LoVo (cell line): ENCODE measurements at places on chromosomes 4 and X.

- no peak for DNase-seq
Observed at GRCh38 chrX:102651242-102652011, at the start of gene GPRASP1. Gene GPRASP1 (plus strand): TSS chrX:102651483. CDS start chrX:102653914, 2,431 bp downstream.

DNA sequence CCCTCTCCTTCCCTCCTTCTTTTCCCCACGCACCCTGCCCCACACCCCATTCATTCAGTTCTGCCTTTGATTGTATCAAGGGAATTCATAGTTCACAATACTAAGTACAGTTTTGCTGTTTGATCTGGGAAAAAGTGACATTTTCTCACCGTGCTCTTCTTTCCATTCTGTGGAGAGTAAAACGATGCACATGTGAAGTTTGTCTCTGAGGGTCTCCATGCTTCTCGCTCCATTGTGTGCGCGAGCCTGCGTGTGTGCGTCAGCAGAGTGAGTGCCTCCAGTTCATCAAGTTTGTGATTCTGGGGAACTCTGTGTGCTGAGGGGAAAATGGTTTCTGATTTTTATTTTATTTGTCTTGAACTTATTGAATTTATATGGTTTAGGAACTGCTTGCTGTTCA lies 1.9 kb downstream of the STK26 start:
- no peak for DNase-seq

DNA sequence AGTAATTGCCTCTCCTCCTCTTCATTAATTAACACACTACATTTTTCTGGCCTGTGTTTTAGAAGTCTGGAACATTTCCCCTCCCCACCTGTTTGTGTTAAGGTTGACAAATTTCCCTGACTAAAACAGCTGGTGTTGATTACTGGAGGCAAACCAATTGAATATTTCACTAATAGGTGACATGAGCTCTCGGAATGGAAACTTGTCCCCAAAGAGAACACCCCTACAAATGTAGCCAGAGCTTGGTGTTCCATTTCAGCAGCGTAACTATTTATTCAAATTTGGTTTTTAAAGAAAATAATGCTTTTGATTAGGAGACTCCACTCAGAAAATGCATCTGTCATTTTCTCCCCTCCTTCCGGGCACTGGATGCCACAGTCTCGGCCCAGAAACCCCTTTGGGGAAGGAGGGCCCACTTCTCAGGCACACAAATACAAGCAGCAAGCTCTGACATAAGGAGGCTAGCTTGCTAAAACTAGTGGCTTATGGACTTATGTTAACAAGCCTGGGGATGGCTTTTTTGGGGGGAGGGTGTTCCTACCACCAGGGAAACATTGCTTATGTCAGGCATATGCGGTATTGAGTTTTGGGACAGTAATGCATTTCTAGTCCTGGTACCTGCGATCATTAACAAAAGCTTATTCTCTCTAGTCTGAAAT lies 2.2 kb downstream of the RNF150 start:
- no peak for DNase-seq

DNA sequence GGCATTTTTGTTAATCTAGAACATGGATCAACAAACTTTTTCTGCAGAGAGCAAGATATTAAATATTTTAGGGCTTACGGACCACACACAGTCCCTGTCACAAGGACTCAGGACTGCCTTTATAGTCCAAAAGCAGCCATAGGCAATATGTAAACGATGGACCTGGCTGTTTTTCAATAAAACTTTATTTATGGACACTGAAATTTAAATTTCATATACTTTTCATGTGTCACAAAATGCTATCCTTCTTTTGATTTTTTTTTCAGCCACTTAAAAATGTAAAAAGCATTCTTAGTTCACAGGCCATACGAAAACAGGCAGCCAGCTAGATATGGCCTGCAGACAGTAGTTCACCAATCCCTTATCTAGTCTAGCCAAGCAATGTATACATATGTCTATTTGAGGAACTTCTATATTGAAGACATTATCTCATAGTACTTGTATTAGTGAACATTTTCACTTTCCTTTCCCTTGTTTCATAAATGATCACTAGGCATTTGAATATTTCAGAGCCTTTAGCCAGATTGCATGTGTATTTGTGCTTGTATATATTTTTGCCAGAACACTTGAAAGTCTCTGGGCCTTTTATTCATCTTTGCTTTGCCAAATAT lies 350.9 kb downstream of the RPA4 start:
- no peak for DNase-seq

GRCh38 chr4:183205709-183206108 lies 106.7 kb downstream of the WWC2 start:
- no peak for DNase-seq

- no peak for DNase-seq
Observed at GRCh38 chr4:3458371-3458770, 4.7 kb upstream of the DOK7 start.

DNA sequence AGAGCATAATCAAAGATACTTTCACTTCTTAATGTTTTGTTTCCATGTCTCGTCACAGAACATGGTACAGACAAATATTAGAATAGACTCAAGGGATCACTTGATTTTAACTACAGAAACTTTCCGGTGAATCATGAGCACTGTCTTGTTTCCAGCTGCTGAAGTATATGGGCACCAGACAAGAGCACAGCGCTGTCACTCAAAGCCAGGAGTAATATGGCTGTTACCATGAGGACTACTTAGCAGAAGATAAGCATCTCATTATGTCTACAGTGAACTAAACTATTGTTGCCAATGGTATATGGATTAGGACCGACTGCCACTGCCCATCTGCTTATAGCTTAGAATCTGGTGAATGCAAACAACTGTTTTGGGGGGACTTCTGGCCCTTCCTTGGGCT lies 34.3 kb downstream of the MECP2 start:
- DNase-seq = no peak

DNA sequence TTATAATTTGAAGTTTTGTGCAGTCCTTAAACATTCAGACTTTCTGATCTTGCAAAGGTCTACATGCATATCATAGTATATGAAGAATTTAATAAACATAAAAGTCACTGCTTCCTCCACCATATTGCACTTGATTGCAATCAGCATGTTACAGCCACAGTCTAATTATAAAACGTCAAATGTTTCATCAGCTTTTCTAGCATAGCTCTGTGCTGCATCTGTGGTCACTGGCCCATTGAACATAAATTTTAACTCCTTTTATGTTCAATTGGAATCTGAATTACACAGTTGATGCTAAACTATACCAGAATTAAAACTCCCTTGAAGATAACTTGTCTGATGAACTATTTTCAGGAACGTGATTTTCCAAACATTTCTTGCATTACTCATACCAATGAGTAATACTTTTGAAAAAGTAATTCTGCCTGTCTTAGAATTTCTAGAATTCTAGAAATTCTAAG lies 329.1 kb downstream of the GALNTL6 start:
- no peak for DNase-seq

DNA sequence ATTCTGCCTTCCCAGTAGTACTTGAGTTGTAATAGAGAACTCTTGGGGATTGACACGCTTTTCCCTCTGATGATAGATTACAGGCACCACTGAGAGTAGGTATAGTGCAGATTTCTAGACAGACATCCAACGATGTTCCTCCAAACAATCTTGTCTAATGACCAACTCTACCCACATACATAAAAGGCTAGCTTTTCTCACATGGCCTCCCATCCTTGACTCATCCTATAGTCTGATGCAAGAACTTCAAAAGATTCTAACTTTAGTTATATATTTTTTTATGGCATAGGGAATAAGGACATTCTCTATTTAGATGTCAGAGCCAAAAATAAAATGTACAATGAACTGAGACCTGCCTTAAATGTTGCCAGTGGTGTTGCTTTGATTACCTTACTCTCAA lies 60.9 kb downstream of the GLRA2 start:
- DNase-seq = no peak

GRCh38 chr4:55561889-55562288 lies 15.2 kb upstream of the CLOCK start:
- no peak for DNase-seq

GRCh38 chr4:184655889-184656869 lies 6.6 kb downstream of the PRIMPOL start:
- no peak for DNase-seq

DNA sequence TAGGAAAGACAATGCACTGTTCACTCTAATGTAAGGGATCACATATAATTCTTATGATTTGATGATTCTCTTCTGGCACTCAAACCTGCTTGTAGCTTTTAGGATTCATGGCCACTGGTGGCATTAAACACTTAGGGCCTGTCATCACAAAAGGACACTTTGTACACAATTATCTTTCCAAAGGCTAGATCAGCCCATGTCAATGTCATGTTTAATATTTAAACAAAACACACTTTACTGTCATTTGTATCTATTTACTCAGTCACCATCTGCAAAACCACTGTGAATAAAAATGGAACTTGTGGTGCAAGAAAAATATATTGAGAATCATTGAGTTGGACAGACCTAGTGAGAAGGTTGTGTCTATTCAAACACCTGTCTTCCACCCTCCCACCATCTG lies 83.6 kb upstream of the TTC29 start:
- no peak for DNase-seq

DNA sequence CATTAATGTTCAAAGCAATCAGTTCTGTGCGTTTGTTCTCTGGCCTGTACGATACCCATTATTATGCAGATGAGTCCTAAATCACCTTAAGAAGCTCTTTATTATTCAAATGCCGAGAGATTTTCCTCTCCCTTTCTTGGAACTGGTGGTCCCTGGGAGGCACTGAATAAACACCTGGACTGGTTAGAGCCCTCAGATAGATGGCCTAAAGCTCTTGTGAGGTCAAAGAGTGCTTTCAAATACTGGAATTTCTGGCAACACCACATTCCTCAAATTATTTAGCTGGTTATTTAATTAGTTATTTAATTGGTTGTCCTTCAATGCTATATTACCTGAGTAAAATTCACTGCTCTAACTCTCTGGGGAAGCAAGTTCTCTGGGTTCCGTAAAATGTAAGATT lies 3.0 kb downstream of the ARHGEF38 start:
- no peak for DNase-seq

DNA sequence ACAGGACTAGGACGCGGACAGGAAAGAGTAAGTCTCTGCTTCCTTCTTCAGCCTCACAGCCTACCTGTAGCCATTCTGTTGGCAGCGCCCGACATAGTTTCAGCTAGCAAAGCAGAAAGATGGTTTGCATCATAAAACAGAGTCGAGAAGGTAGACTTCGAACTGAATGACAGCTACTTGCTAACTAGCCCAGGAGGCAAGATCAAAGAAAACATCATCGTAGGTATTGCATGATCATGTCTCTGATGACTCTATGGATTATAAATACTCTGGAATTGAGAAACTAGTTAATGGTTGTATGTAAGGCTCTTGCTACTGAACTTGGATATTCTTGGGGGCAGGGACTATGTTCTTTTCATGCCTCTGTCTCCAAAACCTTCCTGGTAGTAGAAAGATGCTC lies 333.1 kb upstream of the KLF3 start:
- DNase-seq = no peak

- DNase-seq = no peak
Observed at GRCh38 chrX:72475338-72475737, 97.3 kb downstream of the HDAC8 start.

GRCh38 chr4:122686691-122687090 lies 45.8 kb upstream of the BBS12 start:
- no peak for DNase-seq

- DNase-seq = no peak
Observed at GRCh38 chr4:130021706-130022105, 925.8 kb downstream of the C4orf33 start.

DNA sequence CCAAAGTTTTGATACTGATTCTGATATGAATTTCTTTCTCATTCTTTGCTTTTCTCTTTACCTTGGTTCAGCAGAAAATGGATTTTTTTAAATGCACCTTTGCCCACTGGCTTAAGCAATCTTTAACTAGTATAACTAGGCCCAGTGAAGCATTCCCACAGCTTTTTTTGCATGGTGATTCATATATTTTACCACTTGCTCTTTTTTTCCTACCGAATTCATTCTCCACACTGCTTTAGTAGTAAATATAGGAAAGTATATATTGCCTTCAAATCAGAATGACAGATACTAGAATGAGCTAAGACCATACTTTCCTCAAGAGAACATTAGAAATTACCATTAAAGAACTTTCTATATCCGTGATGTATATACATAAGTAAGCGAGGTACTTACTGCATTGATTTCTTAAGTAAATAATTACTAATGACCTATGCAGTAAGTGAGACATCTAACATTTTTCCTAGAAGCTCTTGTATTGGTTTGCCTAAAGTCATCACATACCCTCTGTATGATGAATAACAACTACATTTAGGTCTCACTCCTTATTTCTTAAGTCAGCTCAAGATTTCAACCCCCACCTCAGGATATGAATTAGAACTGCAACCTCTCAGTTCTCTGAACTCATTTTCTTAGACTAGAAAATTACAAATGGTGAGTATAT lies 44.2 kb downstream of the SLC4A4 start:
- DNase-seq = no peak

DNA sequence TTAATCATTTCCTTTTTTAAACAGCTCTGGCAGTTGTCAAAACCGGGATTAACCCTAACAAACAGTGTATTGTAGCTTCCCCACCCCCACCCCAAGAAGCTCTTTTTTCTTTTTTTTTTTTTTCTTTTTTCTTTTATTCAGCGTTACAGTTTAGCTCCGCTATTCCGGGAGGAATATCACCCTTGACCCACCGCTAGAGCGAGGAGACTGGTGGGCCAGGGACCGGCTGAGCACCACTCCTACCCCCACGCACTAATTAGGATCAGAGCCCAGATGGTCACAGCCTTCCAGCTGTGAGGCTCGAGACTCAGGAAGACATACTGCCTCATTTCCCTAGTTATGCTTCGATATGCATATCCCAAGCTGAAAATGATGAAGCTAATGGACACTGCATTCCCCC lies 2.0 kb downstream of the PARM1 start:
- DNase-seq = no peak

DNA sequence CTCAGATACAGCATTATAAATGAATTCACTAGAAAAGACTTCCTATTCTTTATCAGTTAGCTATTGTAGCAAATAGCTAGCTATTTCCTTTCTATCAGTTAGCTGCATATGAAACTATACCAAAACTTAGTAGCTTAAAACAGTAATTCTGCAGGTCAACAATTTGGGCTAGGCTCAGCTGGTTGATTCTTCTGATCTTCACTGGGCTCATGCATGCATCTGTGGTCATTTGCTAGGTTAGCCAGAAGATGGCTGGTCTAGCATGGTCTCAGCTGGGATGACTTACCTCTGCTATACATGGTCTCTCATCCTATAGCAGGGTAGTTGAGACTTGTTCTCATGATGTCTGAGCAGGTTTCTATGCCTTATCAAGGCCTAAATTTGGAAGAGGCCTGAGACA lies 147.4 kb downstream of the CENPC start:
- no peak for DNase-seq

- no peak for DNase-seq
Observed at GRCh38 chr4:27184508-27185155, 324.0 kb downstream of the STIM2 start.
